Erythroblast (primary cell): ENCODE measurements at places on chromosomes 3 and 15.

DNA sequence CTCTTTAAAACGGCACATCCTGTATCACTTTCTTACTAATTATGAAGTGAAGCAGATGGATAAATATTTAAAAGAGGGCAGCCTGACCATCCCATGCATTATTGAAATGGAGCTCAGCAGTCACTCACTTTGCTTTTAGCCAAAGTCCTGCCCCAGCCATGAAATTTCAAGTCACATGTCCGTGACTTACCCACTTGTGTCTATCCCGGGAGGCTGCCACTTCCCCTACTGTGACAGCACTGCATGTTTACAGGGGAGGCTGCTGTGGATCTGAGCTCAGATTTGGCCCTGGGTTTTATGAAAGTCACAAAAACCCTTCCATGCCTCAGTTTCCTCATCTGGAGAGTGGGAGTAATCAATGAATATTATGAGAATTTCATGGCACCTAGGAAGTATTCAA is 17.9 kb upstream of the LRRK1 start:
- no peak for DNase-seq

- no peak for DNase-seq
Observed at GRCh38 chr3:79358327-79358726, 409.5 kb downstream of the ROBO1 start.

DNA sequence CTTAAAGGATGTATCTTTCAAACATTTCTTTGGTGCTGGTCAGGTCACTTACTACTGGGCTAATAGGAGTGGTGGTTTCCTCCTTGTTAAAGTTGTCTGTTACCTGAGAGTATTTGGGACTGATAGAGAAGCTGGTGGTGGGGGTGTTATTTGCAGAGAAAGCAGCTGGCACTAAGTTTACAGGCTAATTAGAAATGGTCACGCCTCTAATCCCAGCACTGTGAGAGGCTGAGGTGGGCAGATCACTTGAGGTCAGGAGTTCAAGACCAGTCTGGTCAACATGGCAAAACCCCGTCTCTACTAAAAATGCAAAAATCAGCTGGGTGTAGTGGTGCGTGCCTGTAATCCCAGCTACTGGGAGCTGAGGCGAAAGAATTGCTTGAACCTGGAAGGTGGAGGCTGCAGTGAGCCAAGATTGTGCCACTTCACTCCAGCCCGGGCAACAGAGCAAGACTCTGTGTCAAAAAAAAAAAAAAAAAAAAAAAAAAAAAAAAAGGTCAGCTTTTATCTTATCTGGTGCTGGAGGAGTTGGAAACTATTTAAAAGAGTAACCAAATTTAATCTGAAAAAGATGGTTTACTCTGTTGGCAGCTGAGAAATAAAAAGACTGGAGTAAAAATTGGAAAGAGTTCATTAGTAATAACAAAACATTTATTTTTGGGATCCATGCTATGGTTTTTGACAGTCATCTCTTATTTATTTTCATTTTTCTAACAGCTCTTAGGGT is 332.6 kb downstream of the PTPRG start:
- no peak for DNase-seq

- DNase-seq: no peak
Observed at GRCh38 chr3:29195056-29195455, 85.8 kb upstream of the RBMS3 start.

GRCh38 chr15:96678386-96678785 is 347.9 kb downstream of the NR2F2 start:
- no peak for DNase-seq

DNA sequence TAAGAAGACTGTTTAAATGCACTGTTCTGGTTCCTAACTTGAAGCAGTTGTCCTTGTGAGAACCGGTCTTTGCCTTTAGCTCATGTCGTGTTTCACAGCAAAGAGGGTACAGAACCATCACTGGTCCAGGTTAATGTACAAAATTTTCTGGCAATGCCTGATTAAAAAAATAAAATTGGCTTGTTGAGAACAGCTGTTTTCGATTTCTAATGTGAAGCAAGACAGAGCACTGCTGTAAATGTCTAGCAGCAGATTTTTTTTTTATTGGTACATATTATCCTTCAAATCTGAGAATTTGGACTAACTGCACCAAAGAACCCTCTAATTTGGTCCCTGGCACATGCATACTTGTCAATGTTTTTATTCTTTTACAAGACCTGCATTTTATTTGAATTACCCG is 103.3 kb downstream of the STT3B start:
- no peak for DNase-seq

- DNase-seq: no peak
Observed at GRCh38 chr3:115470254-115470653, 153.1 kb upstream of the GAP43 start.

- DNase-seq: no peak
Observed at GRCh38 chr15:68447209-68447608, 15.2 kb upstream of the ITGA11 start.
